ENCODE measurements at places on chromosomes 5 and 9. TPM values are rescaled to one million over a fixed set of nuclear protein-coding genes. Genes with fewer than 3 reads are reported as not detected.

- no peak for DNase-seq
These were observed 7.0 kb downstream of the NDUFB6 start for GRCh38 chr9:32565967-32566366.

GRCh38 chr5:58944221-58944620, 361.3 kb downstream of the RAB3C start:
- no peak for DNase-seq

- DNase-seq, result no peak
These were observed 15.3 kb downstream of the PROP1 start for GRCh38 chr5:177980743-177981151.

DNA sequence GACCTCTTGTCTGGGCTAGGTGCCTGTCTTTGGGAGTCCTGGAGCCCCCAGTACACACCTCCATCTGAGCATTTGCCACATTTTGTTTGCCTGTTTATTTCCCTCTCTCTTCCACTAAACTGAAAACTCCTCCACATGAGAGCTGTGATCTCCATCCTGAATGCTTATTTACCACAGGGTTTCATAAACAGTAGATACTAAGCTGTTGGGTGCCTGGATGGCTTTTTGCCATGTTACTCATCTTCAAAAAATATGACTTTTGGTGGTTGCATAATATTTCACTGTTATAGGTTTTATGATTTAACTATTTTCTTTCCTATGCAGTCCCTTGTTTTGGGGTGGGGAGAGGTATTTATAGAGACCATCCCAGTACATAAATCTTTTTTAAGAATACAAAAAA, 99.6 kb downstream of the APBA1 start:
- DNase-seq, result no peak

GRCh38 chr5:172473427-172473826, 19.1 kb upstream of the SH3PXD2B start:
- DNase-seq, result no peak

GRCh38 chr9:84404095-84404686, 63.6 kb upstream of the SLC28A3 start:
- DNase-seq, result no peak

DNA sequence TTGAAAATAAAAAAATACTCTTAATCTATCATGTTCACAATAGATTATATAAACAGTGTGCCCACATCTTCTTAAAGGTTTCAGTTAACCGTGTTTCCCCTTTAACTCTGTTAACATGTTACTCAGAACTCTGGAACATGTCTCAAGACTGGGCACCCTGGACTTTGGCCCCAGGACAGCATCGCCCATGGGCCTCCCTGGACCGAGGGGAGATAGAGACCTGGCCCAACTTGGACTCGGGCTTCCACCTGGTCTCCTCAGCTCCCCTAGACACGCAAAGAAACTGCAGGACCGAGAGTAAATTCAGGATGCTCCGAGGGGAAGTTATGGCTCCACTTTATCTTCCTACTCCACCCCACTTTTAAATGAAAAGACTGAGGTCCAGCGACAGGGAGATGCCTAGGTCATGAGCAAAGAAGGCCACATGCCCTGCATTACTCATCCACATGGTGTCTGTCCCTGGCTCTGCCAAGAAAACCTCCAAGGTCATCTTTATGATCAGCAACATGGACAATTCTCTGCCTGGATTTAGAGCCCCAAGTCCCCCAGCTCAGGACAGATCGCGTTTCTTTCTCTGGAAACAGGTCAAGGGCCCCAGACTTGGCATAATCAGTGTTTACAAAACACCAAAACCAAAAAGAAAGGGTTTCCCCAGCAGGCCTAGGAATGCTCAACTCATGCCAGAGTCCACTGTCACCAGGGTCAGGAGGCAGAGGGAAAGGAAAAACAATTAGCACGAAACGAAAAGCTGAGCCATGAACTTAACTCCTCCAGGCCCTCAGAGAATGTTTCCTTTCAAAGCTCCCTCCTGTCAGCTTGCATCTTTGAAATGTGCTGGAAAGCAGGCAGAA, 17.4 kb downstream of the GPX3 start:
- no peak for DNase-seq

DNA sequence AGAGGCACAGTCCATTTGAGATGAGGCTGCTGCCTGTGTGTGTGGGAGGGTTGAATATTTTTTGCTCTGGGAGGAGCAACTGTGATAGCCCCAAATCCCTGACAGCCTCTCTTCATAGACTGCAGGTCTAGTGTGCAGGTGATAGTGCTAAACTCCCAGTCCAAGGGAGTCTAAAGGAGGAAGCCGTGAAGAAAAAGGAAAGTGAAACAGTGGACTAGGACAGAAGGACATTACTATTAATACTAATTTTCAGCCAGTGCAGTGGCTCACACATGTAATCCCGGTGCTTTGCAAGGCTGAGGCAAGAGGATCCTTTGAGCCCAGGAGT, 295.0 kb downstream of the PDE4D start:
- no peak for DNase-seq

GRCh38 chr5:55306641-55307382, 682 bp downstream of the DHX29 start:
- DNase-seq, result no peak

DNA sequence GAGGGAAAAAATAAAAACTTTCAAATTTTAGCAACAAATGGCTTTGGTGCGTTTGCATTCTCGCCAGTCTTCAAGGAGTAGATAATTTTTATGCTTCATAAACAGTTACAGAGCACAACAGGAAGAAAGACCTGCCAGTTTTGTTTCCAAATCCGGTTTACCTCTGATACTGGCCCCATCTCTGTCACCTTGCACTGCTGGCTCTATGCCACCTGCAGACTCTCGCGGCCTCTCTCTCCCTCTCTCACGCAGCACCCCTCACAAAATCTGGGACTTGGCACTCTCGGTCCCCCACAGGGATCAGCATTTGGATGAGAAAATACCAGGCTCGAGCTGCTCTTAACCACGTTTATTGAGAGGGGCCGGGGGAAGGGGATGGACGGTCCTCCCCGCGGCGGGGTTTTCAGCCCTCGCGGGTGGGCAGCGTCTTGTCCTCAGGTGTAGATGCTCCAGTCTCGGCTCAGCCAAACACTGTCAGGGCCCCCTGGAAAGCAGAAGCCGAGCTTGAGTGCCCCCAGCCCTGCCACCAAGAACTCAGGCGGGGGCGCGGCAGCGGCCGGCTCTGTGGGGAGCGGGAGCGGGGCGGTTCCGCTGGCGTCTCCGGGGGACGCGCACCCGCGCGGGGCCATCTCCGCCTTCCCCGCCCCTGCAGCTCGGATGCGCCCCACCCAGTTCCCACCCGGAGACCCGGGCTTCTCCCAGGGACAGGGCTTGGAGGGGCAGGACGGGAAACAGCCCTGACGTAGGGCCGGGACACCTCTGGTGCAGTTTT, 1.3 kb downstream of the SCGB3A1 start:
- DNase-seq, result no peak

GRCh38 chr9:95494416-95495371, 22.1 kb downstream of the PTCH1 start:
- no peak for DNase-seq

DNA sequence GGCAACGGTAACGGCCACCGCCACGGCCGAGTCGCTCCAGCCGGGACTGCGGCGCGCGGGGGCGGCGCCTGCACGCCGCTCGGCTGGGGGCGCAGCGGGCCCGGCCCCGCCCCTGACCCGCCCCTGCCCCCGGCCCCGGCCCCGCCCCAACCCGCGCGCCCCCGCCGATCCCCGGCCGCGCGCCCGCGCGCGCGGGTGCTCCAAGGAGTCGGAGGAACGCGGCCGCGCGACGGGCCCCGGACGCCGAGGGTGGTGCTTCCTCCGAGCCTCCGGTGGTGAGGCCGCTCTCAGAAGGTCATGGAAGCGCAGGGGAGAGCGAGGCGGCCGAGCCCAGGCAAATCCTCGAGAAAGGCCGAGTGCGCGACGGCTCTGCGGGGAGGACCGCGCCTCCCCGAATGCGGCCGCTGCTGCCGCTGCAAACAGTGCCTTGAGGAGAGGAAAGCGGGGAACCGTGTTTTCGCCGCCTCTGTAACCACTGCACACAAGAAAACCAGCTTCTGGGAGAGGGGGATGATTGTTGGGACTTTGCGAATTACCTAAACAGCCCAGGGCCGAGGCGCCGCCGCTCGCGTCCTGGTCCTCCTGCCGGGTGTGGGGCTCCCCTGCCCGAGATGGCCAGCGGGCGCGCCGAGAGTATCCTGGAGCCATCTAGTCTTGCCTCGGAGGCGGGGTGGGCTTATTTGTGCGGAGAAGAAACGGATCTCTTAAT, at the start of gene LIFR:
Gene LIFR, minus strand, starts transcription at position 48 of the 709 bp plus-strand sequence. CDS start 25,999 bp downstream, outside the sequence.
- peak; percentile 78 for DNase-seq

DNA sequence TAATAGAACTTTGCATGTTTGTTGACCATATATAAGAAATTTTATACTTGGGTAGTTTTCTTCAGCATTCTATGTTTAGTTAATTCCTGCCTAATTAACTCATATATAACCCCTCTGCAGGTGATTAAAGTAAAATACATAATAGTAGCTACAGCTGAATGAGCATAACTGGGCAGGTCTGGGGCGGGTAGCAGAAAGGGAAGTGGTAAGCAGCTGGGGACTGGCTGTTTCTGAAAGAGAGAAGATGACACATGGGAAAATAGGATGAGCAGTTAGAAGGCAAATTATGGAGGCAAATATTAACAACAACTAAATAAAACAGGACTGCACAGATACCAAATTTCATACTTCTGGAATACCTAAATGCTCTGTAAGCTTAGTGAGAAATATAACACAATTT, 128.1 kb downstream of the CPLANE1 start:
- DNase-seq, result no peak

GRCh38 chr5:40413743-40414142, 266.0 kb upstream of the PTGER4 start:
- DNase-seq, result peak; percentile 25

- DNase-seq, result no peak
These were observed 38.6 kb downstream of the SH3RF2 start for GRCh38 chr5:145975001-145975360.

DNA sequence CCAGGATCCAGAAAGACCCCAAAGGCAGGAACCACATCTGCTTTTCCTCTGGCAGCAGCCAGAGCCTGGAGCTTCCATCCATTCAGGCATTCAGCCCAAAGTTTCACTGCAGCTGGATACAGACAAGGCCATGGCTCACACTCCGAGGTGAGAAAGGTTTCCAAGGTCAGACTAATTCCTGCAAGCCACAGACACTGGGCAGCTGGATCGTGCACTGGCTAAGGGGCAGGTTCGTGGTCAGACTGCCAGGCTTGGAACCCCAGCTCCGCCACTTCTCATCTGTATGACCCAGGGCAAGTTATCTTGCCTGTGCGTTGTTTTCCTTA, 36.9 kb downstream of the SPOCK1 start:
- DNase-seq, result no peak

- no peak for DNase-seq
These were observed 31.1 kb downstream of the SLC24A2 start for GRCh38 chr9:19757745-19758144.

DNA sequence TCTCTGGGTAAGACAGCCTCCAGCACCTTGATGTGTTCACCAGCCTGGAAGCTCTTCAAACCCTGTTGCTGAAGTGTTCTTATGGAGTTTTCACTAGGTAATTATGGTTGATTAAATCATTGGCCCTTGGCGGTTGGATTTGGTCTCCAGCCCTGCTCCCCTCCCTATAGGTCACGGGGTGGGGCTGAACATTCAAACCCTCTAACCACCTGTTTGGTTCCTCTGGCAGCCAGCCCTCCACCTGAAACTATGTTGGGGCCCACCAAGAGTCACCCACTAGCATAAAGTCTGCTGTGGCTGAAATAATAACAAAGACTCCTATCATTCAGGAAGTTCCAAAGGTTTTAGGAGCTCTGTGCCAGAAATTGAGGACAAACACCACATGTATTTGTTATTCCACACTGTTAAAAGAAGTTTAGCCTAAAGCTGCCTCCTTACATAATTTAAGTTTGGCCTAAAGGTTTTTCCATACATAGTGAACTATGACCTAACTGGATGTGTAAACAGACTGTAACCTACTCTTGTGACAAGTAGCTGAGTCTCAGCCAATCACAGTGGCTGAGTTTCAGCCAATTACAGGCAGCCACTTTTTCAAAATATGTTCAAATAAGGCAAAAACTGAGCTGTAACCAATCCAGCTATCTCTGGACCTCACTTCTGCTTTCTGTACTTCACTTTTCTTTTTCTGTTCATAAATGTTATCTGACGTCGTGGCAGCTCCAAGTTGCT, 34.8 kb downstream of the TMEM252 start:
- no peak for DNase-seq

FGD3 gene
- 1.1 TPM for total RNA-seq

SLC25A2 gene
- total RNA-seq, result not detected

SLC6A18 gene
- not detected for total RNA-seq

PHF24 gene
- total RNA-seq, result not detected

PLEKHG4B gene
- not detected for total RNA-seq

FOXD4L4 gene
- 0.07 TPM for total RNA-seq

PCDHGA9 gene
- total RNA-seq, result 0.92 TPM

ZNF454 gene
- total RNA-seq, result not detected

CKMT2 gene
- total RNA-seq, result not detected

SPATA31A1 gene
- not detected for total RNA-seq

Data from NCI-H460 (cell line).